Activated T-helper 2 cell treated with anti-CD3 and anti-CD28 coated beads, Interferon-gamma antibody, Interleukin-2, Interleukin-4, amounts not matched to agents 10 μg/mL and 5 μg/mL and 100 μg/mL, durations not matched to agents 14 hours and 24 hours and 36 hours (primary cell): ENCODE measurements at places on chromosomes 11 and 22. TPM values are rescaled to one million over a fixed set of nuclear protein-coding genes. Genes with fewer than 3 reads are reported as not detected.

The CHST1 gene
- total RNA-seq = 0.34 and 0.51 TPM in 2 replicates

The APOL5 gene
- not detected in 2 replicates for total RNA-seq

The PKDREJ gene
- total RNA-seq = not detected in 2 replicates

The SEPTIN5 gene
- total RNA-seq = 0.71 and 1.5 TPM in 2 replicates

The OMP gene
- total RNA-seq = not detected in 2 replicates

The SLC37A2 gene
- total RNA-seq = 0.44 and 0.52 TPM in 2 replicates

The TAF6L gene
- 17.6 and 21.0 TPM in 2 replicates for total RNA-seq

The E2F8 gene
- total RNA-seq = 24.0 TPM in 2 replicates

The NECTIN1 gene
- 5.0 and 5.6 TPM in 2 replicates for total RNA-seq

The LRRN4CL gene
- total RNA-seq = 0.18 and 0.23 TPM in 2 replicates

The GSTT2B gene
- 0.46 and 0.66 TPM in 2 replicates for total RNA-seq

The PNPLA3 gene
- total RNA-seq = 1.3 and 1.7 TPM in 2 replicates

The RASL10A gene
- 0.46 and 0.52 TPM in 2 replicates for total RNA-seq

The OR4D11 gene
- not detected in 2 replicates for total RNA-seq

The OR11H1 gene
- not detected in 2 replicates for total RNA-seq

The OR5J2 gene
- total RNA-seq = not detected in 2 replicates

The GAS2L1 gene
- 3.0 and 3.4 TPM in 2 replicates for total RNA-seq

The CCDC89 gene
- not detected in 2 replicates for total RNA-seq

The SOX6 gene
- 0.34 TPM in 1 of 2 replicates, not detected in the other for total RNA-seq

The P2RY6 gene
- total RNA-seq = not detected in 2 replicates

The H19 gene
- total RNA-seq = 0.34 TPM in 1 of 2 replicates, not detected in the other

The C22orf42 gene
- total RNA-seq = not detected in 2 replicates

The TNNT3 gene
- 2.0 and 2.9 TPM in 2 replicates for total RNA-seq

The TNNI2 gene
- total RNA-seq = 0.27 TPM in 1 of 2 replicates, not detected in the other

The MB gene
- 0.50 and 0.67 TPM in 2 replicates for total RNA-seq

The RAPSN gene
- total RNA-seq = 0.18 and 1.3 TPM in 2 replicates

The PRR5L gene
- total RNA-seq = 23.4 and 32.7 TPM in 2 replicates

The MS4A15 gene
- total RNA-seq = not detected in 2 replicates

The IGSF9B gene
- total RNA-seq = 101 and 110 TPM in 2 replicates

The SYCE3 gene
- 0.62 TPM in 1 of 2 replicates, not detected in the other for total RNA-seq

The PAX6 gene
- total RNA-seq = not detected in 2 replicates

The KLHDC7B gene
- 3.0 and 3.3 TPM in 2 replicates for total RNA-seq

The NTM gene
- total RNA-seq = not detected in 2 replicates

The PLEKHA7 gene
- 50.2 and 51.3 TPM in 2 replicates for total RNA-seq

The PRG3 gene
- total RNA-seq = not detected in 2 replicates

The DDX25 gene
- total RNA-seq = not detected in 2 replicates

The POU2F3 gene
- total RNA-seq = not detected in 2 replicates

The MFRP gene
- not detected in 2 replicates for total RNA-seq

The FOSL1 gene
- 24.0 and 25.9 TPM in 2 replicates for total RNA-seq

The KCNE3 gene
- total RNA-seq = not detected in 2 replicates

The SF1 gene
- total RNA-seq = 460 and 461 TPM in 2 replicates

The OR51L1 gene
- total RNA-seq = not detected in 2 replicates

The EFCAB6 gene
- total RNA-seq = 0.11 TPM in 1 of 2 replicates, not detected in the other

The MAP6 gene
- total RNA-seq = 0.23 TPM in 1 of 2 replicates, not detected in the other

The SLC22A8 gene
- not detected in 2 replicates for total RNA-seq

The HEPHL1 gene
- total RNA-seq = not detected in 2 replicates

The NAALADL1 gene
- total RNA-seq = 11.9 and 14.6 TPM in 2 replicates

The CENPM gene
- total RNA-seq = 58.6 and 59.3 TPM in 2 replicates

The MPZL3 gene
- 49.5 and 49.7 TPM in 2 replicates for total RNA-seq

The GLYATL1B gene
- not detected in 2 replicates for total RNA-seq
